ENCODE measurements at places on chromosomes 3 and 15.

DNA sequence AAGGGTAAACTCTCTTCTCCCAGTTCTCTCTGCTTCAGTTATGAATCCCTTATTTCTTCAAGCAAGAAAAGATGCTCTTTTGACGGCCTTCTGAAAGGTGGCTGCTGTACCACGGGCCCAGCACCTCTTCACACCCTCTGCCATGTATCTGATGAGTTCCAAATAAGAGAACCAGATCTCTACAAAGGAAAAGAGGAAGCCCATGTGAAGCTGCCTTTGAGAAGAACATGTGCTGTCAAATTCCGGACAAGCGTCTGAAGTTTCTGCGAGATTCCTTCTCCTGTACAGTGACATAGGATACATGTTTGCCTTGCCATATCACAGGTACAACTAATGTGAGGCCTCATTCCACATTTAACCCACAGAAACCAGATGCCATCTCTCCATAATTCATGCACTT lies 59.2 kb downstream of the SH3BP5 start:
- DNase-seq: no peak

GRCh38 chr15:74964794-74965193 lies 8.2 kb upstream of the RPP25 start:
- DNase-seq: peak; percentile 19

- no peak for DNase-seq
Observed at GRCh38 chr15:41819455-41820050, 8.3 kb upstream of the JMJD7 start.

GRCh38 chr3:47855461-47856383 lies 52.8 kb downstream of the DHX30 start:
- DNase-seq: no peak

GRCh38 chr3:197362081-197362480 lies 63.7 kb upstream of the DLG1 start:
- no peak for DNase-seq

- no peak for DNase-seq
Observed at GRCh38 chr3:126464093-126464492, 11.6 kb downstream of the ZXDC start.

GRCh38 chr3:13199006-13199776 lies 126.0 kb upstream of the IQSEC1 start:
- DNase-seq: no peak

DNA sequence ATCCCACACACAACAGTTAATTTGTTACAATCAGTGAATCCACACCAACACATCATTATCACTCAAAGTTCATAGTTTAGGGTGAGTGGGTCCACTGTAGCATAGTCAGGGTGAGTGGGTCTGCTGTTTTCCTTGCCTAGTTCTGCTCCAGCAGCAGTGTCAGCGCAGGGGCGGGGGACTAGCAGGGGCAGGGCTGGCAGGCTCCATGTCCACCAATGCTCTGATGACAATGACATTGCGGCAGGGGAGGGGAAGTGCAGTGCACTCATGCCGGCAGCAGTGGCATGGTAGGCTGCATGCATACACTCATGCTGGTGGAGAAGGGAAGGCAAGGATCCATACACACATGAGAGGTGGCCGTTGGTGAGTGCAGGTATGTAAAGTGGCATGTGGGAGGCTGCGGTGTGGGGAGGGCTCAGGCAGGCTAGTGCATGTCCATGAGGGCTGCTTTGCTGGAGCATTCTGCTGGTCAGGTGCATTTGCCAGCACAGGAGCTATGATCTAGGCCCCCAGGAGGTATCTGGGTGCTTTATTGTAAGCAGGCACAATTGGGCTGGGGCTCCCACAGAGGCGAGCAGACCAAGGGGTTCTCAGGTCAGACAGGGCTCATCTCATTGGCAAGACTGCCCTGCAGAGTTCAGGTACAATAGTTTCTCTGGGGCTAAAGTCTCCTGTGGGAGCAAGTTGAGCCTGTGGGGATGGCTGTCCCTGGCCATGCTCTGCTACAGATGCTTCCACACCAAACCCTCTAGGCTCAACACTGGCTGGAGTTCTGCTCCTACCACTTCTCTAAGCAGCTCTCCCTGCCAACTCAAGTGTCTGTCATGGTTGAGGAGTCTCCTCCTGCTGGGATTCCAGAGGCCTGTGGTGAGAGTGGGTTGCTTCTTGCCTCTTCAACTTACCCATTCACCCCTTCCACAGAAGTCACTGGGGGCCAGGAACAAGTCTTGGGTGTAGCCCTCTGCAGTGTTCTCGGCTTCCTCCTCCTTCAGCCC lies 81.3 kb downstream of the KCNAB1 start:
- DNase-seq: no peak

GRCh38 chr3:127831723-127832172 lies 9.4 kb upstream of the MGLL start:
- DNase-seq: peak; percentile 26

DNA sequence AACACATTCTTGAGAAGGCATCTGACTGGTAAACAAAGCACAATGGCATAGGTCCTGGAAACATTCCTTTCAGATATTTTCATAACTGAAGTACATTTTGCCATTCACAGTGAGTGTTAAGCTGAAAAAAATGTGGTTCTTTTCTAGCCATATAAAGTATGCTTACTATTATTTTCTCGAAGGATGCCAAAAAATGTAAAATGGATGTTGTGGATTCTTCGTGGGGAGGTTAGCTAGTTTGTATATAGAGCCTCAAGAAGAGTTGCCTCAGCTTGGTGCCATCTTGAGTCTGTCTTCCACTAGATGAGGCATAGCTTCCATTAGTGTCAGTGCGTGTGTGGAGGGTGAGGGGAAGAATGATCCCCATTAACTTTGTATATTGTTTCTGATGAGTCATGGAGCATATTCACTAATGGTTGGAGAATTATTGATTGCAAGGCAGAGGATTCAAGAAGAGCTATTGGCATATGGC lies 4.1 kb downstream of the MBNL1 start:
- peak; percentile 88 for DNase-seq
